ENCODE measurements at places on chromosomes 11 and 22.

DNA sequence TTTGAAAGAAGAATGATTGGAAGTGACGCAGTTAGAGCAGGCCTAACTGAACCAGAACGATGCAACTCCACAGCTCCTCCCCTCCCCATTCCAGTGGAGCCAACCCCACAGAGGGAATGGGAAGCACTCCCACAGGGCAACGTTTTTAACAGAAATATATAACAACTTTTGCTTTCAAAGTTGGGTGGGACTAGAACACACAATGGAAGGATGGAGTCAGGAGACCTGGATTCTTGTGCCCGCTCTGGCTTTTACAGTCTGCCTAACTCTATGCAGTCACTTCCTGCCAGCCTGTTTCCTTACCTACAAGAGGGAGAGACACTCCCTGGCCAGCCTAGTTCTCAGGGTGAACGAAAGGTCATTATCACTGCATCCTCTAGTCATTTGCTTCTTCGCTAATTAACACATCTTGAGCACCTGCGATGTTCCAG lies 75.5 kb downstream of the PACSIN2 start:
- no peak for DNase-seq

GRCh38 chr11:105032495-105032894 lies 2.4 kb downstream of the CASP1 start:
- DNase-seq: no peak

DNA sequence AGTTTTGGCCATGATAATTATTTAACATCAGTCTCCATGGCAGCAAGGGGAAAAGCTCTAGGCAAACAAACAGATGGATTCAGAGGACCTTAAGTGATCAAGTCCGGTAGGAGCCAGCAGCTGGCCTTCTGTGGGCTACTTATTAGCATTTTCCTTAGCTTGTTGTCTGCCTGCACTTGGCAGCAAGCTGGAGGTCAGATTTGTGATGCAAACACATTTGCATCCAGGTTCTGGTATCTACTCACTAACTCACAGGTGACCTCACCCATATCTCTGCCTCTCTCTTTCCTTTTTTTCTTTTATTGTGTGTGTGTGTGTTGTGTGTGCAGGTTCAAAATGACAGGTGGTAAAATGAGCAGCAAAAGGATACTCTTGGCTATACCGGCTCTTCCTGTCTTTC lies 32.3 kb downstream of the ARHGAP42 start:
- peak; percentile 84 for DNase-seq

DNA sequence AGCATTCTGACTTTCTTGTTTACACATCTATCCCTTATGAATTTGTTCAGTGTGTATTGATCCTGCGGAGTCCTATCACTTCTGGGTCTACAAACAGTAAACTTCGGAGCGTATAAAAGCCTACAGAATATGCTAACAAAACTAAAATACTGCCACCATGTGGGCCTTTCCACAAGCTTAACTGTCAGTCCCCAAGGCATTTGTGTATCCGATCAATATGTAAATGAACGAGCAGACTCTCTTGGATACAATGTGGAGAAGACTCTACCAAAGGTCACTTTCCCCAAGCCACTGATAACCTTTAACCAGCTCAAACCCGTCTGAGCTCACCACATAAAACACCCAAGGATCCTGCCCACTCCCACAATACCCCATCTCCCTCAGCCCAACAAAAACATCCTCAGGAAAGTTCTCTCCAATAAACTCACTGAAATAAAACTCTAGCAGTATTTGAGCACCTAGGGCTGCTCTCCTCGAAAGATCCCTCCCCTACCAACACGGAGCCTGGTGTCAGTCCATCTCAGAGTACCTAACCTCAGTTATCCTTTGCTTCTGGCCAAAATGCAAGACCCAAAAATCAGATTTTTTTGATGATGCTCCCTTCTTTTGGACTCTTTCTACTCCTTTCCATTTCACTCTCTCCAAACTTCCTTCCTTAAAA lies 17.8 kb downstream of the ADA2 start:
- no peak for DNase-seq

- no peak for DNase-seq
Observed at GRCh38 chr11:4181782-4182721, 87.5 kb downstream of the RRM1 start.

GRCh38 chr11:33227578-33228261 lies 29.5 kb upstream of the HIPK3 start:
- DNase-seq: no peak

- DNase-seq: no peak
Observed at GRCh38 chr11:72329526-72329925, 85.5 kb upstream of the PHOX2A start.

GRCh38 chr22:35743326-35743860 lies 25.7 kb downstream of the APOL5 start:
- DNase-seq: no peak

DNA sequence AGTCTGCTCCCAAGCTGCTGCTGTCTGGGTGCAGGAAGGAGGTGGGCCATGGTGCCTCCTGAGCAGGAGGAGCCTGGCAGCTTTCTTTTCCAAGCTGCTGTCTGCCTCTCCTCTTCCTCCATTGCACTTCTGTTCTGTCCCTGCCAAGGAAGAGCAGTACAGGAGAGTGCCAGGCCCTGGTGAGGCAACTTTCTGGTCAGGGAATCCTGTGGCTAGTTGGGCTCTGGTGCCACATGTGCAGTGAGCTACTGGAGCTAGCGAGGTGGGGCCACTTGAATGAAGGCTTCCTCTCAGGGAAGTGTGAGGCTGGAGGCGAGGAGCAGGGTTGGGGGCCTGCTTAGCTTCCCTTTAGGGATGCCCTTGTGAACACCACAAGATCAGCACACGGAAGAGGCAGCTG lies 90.0 kb downstream of the TSPAN18 start:
- DNase-seq: no peak
